ENCODE measurements at places on chromosomes 7 and 10.

DNA sequence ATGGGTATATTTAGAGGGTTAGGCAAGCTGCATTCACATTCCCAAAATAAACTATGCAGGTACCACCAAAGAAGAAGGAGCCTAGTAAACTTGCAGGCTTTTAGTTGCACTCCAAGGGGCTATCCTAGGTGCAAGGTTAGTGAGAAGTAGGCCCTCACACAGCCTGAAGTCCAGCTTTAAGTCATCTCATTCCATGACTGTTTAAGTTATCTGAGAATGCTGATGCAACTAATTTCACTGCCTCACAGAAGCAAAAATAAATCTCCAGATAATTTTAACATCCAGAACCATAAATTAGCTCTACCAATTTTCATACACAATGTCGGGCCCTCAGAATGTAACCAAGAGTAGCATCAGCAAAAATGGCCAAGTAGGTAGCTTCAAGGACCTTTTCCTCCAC lies 34.3 kb upstream of the HHEX start:
- no peak for DNase-seq

GRCh38 chr7:101792051-101792681 lies 25.3 kb upstream of the CUX1 start:
- no peak for DNase-seq

DNA sequence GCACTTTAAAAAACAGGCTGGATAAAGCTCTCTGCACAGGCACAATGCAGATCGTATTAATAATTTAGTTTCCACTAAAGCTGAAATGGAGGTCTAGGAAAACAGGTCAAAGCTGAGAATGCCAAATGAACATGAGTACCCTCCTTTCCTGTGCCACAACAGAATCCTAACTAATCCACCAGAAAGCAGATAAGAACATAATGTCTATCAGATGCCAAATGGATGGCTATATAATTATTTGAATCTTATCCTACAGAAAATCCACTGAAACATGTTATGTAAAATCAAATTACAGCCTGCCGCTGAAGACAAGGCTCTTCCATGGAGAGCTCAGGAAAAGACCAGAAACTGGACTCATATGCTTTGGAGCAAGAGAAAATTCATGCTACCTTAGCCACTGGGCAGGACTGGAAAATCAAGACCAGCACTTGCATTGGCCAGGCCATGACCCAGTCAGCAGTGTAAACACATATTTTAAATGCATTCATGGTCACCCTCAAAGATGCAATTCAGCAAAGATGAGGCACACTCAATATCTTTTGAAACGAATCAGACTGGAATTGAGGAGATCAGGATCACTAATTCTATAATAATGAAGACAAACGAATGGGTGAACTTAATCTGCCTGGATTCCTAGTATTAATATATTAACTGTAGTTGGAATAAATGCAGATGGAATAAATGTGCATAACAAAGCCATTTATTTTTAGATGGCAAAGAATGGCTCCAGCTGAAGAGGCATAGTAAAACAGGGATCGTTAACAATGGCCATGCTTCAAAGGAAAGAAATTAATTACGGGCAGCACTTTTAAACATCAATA lies 13.2 kb downstream of the ANK3 start:
- no peak for DNase-seq

DNA sequence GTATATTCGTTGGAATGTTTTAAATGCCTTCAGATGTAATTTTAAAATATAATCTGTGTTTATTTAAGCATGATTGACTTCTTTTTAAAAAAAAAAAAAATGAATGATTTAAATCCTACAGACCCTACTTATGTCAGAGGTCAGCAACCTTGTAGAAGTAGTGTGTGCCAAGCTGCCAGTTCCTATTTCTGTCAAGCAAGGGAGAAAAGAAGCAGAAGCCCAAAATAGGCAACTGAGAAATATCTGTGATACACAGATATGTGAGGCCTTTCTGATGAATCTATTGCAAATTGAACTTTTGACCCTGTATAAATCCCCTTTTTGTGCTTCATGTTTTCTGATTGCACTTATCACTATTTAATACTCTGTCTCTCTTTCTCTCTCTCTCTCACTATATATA lies 199.5 kb downstream of the LRRN3 start:
- no peak for DNase-seq

DNA sequence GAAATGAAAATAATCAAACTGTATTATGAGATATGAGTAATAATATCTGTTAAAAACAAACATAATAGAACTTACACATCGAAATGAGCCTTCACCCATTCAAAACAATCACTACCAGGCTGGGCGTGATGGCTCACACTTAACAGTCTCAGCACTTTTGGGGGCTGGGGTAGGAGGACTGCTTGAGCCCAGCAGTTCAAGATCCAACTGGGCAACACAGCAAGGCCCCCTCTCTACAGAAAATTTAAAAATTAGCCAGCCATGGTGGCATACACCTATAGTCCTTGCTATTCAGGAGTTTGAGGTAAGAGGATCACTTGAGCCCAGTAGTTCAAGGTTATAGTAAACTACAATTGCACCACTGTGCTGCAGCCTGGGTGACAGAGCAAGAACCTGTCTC lies 75.8 kb downstream of the NT5C2 start:
- no peak for DNase-seq

DNA sequence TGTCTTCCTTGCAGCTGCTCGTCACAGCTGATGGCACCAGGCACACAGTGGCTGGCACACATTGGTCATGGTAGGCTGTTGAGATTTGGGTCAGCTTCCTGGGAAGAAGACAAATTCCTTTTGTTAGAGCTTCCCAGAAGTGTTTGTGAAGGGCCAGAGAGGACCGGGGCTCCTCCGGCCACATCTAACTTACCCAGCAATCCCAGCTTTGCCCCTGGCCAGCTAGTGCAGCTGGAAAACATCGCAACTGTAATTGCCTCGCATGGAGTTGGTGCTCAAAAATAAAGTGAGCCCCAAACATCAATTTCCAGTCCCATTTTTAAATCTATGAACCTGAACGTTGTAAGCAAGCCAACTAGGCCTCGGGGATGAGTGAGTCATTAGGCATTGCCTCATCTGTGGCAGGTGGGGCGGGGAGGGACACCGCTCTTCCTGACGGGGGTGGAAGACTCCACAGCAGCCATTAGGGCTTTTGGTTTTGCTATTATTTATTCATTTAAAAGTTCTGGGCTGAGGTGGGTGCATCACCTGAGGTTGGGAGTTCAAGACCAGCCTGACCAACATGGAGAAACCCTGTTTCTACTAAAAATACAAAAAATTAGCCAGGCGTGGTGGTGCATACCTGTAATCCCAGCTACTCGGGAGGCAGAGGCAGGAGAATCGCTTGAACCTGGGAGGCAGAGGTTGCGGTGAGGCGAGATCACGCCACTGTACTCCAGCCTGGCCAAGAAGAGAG lies 12.4 kb downstream of the CPA5 start:
- no peak for DNase-seq

GRCh38 chr7:39624935-39625694 lies 1.7 kb downstream of the RALA start:
- no peak for DNase-seq

DNA sequence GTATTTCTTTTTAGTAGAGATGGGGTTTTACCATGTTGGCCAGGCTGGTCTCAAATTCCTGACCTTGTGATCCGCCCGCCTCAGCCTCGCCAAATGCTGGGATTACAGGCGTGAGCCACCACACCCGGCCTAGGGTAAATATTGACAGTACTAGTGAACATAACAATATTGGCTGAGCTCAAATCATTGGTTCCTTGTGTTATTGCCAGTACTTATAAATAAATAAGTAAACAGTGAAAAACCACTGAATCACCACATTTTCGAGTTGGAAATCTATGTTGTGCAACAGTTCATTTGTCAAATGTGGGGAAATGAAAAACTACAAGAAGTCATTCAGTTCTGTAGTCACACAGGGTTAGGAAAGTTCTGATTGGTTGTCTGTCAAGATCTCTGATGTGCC lies 15.8 kb downstream of the RPP30 start:
- no peak for DNase-seq

GRCh38 chr10:128147064-128147463 lies 20.8 kb upstream of the MKI67 start:
- no peak for DNase-seq

GRCh38 chr10:90842725-90843124 lies 15.1 kb downstream of the HTR7 start:
- DNase-seq: no peak

DNA sequence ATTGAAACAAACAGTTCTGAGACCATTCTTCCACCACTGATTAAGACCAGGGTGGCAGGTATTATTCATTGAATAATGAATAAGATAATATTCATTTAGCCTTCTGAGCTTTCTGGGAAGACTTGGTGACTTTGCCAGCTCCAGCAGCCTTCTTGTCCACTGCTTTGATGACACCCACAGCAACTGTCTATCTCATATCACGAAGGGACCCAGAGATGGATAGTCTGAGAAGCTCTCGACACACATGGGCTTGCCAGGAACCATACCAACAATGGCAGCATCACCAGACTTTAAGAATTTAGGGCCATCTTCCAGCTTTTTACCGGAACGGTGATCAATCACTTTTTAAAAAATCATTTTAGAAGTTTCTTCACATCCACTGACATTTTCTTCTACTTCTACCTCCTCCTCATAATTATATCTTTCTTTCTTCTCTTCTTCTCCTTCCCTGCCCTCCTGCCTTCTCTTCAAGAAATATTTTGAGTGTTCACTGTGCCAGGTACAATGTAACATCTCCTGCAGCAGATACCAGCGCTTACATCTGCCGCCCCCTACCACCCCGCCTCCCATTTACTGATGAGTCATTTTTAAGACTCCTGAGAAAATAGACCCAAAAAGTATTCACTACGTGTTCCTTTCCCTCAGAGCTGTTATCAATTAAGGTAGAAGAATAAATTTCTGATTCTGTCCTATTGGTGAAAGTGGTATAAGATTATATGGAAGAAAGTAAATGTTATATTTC lies 101.7 kb downstream of the VTI1A start:
- DNase-seq: no peak

DNA sequence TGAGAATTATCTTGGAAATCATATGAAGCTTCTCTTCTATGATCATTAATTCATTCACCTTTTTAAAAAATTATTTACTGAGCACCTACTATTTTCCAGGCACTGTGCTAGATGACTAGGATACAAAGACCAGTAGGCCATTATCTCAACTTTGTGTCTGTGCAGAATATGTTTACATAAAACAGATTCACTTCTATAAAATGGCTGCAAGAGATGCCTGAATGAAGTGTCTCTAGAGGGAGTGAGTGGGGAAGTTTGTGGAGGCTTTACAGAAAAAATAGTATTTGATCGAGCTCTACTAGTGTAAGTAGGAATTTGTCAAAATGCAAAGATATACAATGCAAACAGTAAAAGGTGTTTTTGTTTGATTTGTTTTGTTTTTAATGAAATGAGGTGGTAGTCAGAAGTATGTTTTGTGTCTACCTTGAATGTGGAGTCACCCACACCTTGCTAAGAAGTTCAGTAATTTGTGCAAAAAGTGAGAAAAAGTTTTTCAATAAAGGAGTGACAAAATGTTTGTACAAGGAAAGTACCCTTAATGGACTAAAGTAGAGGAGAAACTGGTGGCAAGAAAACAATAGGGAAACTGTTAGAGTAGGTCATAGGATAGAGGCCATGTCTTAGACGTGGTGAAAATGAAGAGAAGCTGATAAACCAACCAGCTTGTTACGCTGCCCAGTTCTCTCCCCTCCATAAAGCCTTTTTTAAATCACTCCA lies 125.5 kb downstream of the KCND2 start:
- no peak for DNase-seq

GRCh38 chr10:60989400-60989876 lies 45.5 kb upstream of the RHOBTB1 start:
- DNase-seq: no peak

DNA sequence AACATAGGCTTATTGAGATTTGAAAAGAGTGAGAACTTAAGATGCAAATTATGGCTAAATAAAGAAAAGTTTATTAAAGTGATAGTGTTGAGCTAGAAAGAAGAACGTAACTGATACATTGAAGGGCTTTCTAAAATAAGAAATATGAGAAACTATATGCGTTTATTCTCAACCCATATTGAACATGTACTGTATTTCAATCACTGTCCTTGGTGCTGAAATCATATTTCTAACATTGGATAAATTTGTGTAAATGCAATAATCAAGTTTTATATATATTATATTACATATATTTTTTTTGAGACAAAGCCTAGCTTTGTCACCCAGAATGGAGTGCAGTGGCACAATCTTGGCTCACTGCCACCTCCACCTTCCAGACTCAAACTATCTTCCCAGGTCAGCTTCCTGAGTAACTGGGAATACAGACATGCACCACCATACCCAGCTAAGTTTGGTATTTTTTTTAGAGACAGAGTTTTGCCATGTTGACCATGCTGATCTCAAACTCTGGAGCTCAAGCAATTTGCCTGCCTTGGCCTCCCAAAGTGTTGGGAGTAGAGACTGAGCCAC lies 1065.8 kb downstream of the REEP3 start:
- no peak for DNase-seq

DNA sequence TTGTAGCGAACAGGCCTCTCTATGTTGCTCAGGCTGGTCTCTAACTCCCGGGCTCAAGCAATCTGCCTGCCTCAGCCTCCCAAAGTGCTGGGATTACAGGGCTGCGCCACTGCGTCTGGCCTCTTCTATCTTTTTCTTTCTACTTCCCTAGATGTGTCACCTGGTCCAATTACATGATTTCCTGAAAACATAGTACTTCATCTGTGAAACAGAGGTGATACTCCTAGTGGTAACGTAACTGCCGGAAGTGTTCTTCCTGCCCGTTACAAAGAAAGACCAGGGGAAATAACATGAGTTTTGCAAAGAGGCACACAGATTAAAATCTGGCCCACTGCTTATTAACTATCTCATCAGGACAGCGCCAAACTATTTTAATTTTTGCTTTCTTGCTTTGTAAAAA lies 18.4 kb upstream of the HGF start:
- no peak for DNase-seq

DNA sequence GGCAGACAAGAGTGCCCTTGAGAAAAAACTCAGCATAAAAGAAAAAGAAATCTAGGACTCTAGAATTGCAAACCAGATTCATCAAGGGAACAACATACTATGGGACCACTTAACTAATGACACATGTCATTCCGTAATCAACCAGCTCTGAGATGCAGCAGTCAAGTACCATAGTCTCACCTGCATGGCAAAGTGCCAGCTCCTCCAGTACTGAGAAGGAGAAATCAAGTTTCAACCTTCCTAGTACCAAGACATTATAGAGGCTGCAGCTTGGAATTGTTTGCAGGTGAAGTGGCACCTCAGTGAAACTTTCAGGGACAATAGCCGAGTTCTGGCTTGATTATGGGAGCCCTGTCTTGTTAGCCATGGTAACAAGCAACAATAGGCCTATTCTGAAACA lies 11.5 kb downstream of the STEAP1 start:
- no peak for DNase-seq

DNA sequence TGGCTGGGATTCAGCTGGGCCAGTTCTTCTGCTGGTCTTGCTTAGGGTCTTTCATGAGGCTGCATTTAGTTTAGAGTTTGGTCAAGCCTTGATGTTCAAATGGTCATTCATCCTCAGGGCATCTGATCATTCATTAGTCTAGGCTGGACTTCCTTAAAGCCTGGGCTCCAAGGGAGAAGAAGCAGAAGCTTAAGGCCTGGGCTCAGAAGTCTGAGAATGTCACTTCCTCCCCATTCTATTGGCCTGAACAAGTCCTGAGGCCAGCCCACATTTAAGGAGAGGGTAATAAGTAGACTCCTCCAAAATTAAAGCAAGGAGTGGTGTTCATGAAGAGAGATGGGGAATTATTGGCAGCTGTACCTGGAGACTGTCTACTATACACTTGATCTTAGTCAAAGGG lies 193.2 kb upstream of the HABP2 start:
- no peak for DNase-seq
